ENCODE measurements at places on chromosomes 3 and 15.
A peak's percentile ranks its signal among the peaks of the same experiment; 100 is the strongest.

DNA sequence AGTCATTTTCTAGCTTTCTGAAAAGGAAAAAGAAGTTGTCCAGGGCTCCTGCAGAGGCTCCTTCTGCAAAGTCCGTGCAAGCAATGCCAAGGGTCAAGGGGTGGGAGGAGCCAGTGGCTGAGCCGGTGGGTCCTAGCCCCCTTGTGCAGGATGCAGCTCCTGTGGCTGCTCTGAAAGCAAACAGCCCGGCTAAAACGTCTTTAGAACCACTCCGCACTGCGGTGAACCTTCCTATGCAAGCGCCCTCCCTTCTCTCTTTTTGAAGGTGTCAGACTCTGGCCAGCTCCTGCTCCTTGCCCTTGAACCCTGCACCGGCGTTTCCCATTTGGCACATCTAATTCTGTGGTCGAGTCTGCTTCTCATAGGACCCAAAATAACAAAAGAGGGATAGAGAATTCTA lies 183.1 kb downstream of the UACA start:
- DNase-seq = no peak

DNA sequence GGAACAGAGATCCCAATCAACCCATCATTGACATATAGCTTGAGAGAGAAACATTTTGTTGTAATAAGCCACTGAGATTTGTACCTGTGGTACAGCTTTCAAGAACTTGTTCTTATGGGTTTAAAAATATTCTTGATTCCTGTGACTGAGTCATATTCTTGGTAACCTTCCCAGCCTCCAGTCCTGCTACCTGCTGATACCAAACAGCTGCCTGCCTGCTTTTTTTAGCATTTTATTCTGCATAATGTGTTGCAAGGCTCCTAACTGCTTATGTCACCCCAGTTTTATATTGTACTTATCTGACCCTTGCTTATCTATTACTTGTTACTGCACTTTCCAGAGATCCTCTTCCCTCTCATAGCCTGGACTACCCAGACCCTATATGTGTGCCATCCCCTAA lies 349.3 kb upstream of the SOX2 start:
- DNase-seq = no peak

DNA sequence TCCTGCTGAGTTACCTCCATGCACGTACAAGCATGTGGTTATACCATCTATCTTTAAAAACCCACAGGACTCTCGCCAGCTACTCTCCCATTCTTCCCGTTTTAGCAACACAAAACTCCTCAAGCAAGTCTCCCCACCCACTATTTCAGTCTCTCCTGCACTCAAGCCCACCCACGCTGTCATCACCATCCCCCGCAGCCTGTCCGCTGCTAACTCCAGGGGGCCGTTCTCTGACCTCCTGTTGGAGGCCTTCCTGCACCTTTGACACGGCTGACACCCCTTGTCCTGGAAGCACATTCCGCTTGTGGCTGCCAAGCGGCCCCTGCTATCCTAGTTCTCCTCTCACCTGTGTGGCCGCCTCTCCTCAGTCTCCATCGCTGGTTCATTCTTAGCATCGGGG lies 7.5 kb upstream of the PCSK6 start:
- no peak for DNase-seq

- DNase-seq = peak; percentile 81
Measured at GRCh38 chr3:158097593-158098308, 8.5 kb downstream of the SHOX2 start.

DNA sequence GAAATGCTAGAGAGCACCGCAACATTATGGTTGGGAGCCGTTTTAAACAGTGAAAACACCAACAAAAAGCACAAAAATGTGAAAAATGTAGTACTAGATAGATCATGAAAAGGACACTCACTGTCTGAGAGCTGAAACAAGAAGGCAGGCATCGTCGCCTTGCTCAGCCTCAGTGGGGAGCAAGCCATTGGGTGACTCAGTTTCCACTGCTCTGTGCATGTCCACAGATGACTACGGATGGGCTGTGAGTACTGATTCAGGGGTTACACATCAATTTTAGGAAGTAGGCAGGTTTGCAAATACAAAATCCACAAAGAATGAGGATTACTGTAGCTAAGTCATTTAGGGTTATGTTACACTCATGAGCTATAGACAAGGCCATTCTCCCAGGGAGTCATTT lies 10.8 kb downstream of the NOX5 start:
- DNase-seq = no peak

DNA sequence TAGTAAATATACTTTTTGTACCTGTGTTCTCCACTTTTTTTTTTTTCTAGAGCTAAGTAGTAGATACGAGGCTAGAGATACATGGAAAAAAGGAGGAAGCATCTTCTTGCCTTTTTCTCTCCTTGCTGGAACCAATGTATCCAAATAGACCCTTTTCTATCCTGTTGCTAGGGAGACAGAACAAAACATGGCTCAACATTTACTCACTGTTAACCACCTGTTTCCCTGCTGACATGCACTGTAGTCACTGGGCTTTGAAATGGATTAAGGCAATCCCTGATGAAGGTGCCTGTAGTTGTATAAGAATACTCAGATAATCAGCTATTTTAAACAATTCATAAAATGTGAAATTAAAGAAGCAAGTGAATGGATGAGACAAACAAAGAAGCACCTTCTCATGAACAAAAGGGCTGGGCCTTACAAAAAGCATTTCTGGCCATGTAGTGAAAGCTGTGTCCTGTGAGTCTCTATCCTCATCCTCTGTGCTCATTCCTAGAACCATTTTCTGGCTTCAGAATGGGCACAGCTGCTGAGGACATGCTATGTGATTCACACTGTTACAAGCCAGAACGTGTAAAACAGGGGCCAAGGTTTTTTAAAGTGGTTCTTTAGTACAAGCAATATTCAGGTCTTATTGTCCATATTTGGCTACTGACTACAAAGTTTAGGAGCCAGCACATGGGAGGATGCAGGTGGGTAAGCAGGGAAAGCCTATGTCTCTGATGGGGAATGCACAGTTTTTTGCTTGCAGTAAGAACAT lies 100.4 kb upstream of the NDN start:
- no peak for DNase-seq

- DNase-seq = no peak
Measured at GRCh38 chr15:40263024-40263754, 19.7 kb downstream of the ANKRD63 start.

- no peak for DNase-seq
Measured at GRCh38 chr3:188656196-188656982, 502.4 kb downstream of the LPP start.
